ENCODE measurements at places on chromosomes 4 and X.

DNA sequence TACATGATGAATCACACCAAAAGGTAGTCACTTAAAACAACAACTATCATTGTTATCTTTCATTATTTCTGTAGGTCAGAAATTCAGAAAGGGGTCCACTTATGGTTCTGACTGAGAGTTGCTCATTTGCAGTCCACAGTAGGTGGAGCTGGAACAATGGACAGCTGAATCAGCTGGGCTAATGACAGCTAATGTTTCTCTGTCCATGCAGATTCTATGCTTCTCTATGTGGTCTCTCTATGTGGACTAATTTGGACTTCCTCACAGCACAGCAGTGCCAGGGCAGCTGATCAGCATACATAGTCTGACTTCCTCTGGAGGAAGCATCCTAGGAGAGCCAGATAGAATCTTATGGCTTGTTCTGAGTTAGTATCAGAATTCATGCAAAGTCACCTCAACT lies 131.7 kb upstream of the INTU start:
- DNase-seq, result no peak

DNA sequence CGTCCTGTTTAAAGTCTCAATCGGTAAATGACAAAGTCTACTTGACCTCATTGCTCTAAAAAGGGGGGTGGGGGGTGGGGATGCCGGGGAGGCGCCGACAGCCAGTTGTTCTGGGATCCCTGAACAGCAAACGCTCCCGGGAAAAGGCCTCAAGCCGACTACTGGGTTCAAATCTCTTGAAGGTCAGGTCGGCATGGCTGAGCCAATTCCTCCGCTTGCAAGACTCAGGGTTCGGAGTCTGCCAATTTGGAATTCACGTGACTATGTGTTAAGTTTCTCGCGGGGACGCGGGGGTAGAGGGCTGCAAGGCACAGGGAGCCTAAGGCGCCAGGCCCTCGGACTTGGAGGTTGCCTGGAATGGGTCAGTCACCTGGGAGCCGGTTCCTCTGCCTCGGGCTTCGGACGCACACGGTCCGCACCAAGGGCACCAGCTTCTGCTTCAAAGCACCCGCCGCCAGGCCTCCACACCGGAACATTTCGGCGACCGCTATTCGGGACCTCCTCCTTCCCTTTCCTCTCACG lies 399 bp downstream of the AIFM1 start:
- no peak for DNase-seq

GRCh38 chrX:136049608-136050007 lies 64.4 kb downstream of the SLC9A6 start:
- DNase-seq, result no peak

DNA sequence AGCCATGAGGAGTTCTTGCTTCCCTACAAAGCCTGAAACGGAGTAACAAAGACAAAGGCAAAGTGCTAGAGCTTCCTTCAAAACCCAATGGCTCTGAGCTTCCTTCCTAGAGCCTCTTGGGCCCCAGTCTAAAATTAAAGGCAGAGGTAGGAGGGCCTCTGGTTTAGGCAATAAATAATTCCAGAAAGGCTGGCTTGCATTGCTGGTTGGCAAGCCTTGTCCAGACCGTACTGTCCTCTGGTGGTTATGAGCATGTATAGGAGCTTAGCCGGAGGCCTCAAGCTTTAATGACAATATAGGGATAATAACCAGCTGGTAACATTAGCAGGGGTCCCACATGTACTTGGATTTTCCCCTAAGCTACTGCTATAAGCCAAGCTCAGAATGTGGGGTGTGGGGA lies 237.3 kb downstream of the AR start:
- DNase-seq, result no peak

DNA sequence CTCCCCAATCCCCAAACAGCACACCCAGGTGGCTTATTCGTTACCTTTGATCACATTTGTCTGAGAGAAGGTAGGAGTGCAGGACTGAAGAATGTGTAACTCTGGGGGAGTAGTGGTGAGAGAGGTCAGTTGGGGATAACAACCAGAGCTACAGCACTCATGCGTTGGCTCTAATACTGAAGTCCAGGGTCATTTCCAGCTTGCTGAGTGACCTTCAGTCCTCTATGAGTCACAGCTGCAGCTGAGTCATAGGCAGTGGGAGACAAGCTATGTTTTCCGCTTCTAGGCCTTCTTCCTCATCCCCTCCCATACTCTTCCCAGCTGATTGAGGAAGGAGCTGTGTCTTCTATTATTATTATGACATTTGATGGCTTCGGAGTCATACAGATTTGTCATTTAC lies 31.6 kb upstream of the CT47C1 start:
- peak; percentile 60 for DNase-seq

DNA sequence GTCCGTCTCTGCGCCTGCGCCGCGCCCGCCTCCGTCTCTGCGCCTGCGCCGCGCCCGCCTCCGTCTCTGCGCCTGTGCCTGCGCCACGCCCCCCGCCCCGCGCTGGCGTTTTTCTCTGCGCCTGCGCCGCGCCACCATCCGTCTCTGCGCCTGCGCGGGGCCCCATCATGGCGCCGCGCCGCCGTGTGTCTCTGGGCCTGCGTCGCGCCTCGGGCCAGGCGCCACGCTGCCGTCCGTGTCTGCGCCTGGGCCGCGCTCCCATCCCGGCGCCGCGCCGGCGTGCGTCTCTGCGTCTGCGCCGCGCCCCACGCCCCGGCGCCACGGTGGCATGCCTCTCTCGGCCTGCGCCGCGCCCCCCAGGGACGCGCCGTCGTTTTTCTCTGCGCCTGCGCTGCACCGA lies 51.8 kb upstream of the DUX4 start:
- no peak for DNase-seq

DNA sequence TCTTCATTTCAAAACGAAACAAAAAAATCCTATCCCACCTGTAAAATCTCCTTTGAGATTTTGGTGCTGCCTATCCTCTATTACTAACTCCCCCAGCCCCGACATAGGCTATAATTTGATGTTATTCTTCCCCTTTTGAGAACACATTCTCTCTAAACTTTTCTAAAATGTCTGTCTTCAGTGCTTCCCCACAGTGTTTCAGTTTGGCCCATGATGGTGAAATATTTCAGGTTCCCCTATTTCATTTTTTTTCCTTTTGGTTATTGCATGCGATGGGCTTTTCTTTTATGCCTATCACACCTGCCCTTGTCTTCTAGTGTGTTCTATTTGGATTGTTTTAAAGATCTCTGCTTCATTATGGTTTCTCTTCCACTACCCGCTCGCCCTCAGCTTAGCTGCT lies 14.7 kb downstream of the BCORL1 start:
- DNase-seq, result no peak

DNA sequence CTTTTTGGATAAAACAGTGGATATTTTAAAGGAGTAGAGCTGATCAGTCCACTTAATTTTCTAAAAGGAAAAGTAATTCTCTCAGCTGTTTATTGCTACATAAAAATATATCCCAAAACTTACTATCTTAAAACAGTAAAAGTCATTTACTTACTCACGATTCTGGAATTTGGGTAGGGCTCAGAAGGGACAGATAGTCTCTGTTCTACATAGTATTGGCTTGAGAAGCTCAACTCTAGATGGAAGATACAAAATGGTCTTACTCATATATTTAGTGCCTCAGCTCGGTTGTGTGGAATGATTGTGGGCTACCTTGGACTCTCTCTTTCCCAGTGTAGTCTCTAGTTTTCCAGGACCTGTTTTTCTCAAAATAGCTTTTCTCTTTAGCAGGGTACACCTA lies 691.5 kb upstream of the POU3F4 start:
- DNase-seq, result no peak

DNA sequence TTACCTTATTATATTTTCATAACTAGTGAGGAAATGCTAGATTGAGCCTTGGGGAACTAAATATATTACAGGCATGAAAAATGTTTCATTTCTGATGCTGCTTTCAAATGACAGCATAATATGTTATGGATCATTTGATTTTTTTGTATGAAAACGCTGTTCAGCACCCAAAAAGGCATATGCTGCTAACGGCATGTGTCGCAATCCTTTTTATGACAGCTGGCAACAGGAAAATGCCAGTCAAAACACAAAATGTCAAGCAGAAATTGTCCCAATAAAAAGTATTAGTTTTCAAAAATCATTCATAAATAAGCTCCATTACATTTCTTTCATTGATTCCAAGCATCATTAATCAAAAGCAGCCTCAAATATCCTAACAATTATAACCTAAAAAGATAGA lies 1244.5 kb downstream of the PCDH7 start:
- DNase-seq, result no peak

- DNase-seq, result no peak
Observed at GRCh38 chrX:17635231-17635630, 102.1 kb upstream of the SCML1 start.

DNA sequence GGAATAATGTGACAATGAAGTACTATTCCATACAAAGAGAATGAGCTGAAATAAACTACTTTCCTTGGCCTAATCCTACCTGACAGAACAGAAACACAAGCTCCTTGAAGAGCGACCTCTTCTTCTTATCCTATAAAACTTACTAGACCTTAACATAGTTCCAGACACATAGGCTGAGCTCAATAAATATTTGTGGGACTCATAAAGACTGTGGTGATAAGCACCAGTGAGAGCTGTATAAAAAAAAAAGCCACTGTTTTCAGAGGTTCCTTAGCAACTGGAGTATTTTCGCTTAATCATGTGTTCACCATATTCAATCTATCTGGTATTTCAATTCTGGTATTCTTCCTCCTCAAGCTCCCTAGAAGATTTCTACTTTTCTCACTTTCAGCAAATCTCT lies 1129.6 kb downstream of the STPG2 start:
- DNase-seq, result no peak

DNA sequence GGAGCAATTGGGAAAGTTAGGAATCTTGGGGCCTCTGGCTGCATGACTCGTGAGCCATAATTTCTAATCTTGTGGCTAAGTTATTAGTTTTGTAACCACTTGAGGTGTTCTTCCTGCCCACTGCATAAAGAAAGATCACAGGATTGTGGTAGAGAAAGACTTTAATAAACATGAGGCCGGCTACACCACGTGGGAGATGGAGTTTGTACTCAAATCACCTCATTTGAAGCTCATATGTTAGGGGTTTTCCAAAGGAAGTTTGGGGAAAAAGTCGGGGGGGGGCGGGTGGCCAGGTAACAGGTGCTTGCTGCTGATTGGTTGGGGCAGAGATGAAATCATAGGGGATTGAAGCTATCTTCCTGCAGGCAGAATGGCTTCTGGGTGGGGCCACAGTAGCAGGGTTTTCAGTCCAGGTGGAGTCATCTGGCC lies 287.8 kb downstream of the ZNF674 start:
- DNase-seq, result no peak

DNA sequence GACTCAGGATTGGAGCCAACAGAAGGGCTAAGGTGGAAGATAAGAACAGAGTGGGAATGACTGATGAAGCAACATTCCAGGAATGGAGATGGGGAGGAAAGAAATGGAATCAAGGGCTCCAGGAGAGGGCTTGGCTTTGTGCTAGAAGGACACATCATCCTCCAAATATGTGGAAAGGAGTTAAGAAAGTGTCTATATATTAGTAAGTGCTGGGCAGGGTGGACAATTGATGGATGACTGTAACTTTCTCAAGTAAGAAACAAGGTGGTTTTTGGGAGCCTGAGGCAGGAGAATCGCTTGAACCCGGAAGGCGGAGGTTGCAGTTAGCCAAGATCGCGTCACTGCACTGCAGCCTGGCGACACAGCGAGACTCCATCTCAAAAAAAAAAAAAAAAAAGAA lies 71.6 kb upstream of the NFKB1 start:
- no peak for DNase-seq

- no peak for DNase-seq
Observed at GRCh38 chr4:186684889-186685309, 38.8 kb downstream of the FAT1 start.

Measured in sciatic nerve (tissue), 2 donors.